Fibroblast of the conjunctiva (primary cell): ENCODE measurements at places on chromosomes 11 and 22.

GRCh38 chr22:43829904-43830851, 18.1 kb upstream of the EFCAB6 start:
- no peak for DNase-seq

DNA sequence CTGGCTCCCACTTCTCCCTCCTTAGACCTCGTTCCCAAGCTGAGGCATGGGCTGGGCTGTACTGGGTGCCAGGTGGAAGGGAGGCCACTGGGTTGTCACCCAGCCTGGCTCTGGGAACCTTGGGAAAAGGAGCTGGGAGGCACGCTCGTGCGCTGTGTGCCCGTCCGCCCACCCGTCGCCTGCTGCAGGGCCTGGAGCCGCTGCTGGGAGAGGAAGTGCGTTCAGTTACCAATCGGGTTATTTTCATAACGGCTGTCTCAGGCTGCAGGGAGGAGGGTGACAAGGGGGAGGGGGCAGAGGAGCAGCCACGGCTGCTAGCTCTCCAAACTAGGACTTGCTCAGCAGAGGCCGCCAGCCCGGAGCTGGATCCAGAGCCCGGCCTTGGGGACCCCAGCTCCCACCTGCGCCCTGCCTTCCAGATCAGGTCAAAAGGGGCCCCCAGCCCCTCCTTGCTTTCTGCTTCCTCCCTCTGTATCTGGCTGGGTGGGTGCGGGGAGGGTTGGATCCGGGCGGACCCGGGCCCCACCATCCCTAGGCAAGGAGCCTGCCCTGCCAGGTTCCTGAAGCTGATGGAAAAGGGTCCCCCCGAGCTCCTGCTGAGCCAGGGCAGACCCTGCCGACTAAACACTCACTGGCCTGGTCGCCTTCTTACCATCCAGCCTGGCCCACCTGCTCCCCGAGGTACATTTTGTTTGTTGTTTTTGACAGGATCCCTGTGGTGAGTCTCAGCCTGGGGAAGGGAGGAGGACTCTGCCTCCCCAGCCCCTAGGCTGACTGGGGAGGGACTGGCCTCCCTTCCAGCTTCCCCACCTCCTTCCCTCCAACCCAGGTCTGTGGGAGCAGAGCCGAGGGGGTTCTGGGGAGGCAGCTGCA, 14.3 kb downstream of the DGKZ start:
- no peak for DNase-seq

DNA sequence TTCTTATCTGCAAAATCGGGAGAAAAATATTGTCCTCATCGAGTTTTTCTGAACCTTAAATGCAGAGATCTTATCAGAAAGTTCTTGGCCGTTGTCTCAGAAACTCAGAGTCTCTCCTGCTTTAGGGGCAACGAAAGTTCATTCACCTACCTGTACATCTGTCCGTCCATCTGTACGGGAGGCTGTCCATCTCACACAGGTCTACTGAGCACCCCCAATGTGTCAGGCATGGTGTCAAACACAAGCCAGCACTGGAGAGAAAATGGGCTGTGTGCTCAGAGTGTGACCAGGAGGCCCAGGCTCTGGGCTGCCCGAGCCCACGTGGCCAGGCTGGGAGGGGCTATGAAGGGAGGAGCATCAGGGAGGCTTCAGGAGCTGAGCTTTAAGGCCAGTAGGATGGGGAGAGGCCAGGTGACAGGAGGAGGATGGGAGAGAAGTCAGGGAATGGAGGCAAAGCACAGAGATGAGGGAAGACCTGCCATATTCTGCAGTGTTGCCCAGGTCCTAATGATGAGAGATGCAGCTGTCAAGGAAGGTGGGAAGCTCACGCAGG, 62.4 kb upstream of the MYEOV start:
- no peak for DNase-seq

DNA sequence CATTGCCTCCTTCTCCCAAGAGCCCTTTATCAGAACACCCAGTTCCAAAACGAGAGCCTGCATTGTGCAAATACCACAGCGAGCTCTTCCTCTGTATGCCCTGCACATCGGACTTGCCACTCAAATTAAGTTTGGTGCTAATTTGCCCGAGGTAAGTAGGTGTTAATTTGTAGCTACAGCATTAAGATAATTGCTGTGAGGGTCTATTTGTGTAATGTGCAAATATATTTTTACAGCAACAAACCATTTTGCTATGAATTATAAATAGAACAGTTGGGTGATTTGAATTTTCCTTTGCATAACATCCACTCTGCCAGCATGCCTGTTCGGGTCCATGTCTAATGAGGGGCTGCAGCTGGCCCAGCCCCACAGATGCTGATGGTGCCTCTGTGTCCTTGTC, 8.1 kb downstream of the ARHGAP8 start:
- no peak for DNase-seq

GRCh38 chr11:72869831-72870230, 55.6 kb downstream of the ATG16L2 start:
- no peak for DNase-seq

DNA sequence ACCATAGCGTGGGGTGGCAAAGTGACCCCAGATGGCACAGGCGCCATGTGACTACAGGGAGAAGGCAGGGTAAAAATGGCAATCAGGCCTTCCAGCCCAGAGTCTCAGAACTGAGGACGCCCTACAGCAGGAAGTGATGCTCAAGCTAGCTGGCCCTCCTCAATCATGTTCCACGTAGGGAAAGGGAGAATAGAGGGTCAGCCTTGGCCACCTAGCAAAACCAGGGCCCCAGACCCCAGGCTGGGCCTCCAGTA, 978 bp upstream of the ANKRD13D start:
- no peak for DNase-seq

GRCh38 chr11:80371931-80372330, 931.1 kb upstream of the TENM4 start:
- no peak for DNase-seq

- DNase-seq, result no peak
These were observed 10.0 kb downstream of the TPCN2 start for GRCh38 chr11:69058511-69059270.

GRCh38 chr11:123173040-123173855, 21.8 kb downstream of the CLMP start:
- DNase-seq, result peak; percentile 84

- no peak for DNase-seq
These were observed 762 bp downstream of the ANKRD13D start for GRCh38 chr11:67289651-67290479.

GRCh38 chr11:123426789-123427188, 3.3 kb upstream of the GRAMD1B start:
- no peak for DNase-seq

- DNase-seq, result no peak
These were observed 67.1 kb downstream of the GRIK4 start for GRCh38 chr11:120578596-120579154.

DNA sequence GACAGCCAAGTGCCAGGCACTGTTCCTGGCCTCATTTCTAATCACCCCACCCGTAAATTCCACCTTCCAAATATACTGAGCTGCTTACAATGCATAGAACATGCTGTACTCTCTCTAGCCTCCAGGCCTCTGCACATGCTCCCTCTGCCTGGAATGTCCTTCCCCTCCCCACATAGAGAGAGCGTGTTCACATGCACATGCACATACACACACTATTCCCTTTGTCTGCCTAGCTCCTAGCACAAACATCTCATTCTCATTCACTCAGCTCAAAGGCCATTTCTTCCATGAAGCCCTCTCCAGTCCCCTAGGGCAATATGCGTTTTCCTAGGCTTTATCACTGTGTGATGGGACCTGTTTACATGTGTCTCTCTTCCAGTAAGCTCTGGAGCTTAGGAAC, 144.6 kb downstream of the WT1 start:
- no peak for DNase-seq

DNA sequence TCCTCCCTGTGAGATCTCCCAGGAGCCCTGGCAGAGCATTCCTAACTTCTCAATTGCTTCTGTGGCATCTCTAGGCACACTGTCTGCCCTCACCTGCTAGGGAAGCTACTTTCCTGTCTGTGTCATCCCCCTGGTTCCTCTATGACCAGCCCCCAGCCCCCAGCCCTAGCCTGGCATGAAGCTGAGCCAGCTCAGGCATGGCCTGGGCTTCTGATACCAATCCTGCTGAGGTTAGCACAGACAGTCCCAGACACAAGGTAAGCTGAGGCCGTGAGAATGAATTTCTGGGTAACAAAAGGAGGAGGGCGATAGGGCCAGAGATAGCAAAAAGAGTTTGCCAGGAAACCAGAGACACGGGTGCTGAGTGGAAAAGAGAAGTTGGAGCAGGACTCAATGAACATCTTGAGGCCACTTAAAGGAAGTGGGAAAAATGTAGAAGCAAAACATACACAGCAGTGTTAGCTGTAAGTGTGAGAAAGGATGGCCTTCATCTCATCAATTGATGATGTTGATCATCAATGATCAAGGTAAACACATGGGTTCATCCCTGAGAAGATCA, 87.6 kb upstream of the PICALM start:
- DNase-seq, result no peak

DNA sequence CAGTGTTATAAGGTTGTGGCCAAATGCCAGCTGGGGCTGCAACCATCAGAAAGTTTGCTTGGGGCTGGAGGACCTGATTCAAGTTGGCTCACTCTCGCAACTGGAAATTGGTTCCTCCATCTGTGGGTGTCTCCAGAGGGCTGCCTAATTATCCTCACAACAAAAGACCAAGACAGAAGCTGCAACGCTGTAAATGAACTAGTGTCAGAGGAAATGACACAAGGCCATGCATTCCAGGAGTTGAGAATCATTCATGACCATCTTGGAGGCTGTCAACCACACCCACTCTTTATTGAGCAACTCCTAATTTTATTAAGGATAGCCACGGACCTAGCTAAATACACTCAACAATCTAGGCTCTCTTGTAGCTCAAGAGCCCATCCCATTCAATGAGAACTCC, 1060.8 kb downstream of the OPCML start:
- no peak for DNase-seq

DNA sequence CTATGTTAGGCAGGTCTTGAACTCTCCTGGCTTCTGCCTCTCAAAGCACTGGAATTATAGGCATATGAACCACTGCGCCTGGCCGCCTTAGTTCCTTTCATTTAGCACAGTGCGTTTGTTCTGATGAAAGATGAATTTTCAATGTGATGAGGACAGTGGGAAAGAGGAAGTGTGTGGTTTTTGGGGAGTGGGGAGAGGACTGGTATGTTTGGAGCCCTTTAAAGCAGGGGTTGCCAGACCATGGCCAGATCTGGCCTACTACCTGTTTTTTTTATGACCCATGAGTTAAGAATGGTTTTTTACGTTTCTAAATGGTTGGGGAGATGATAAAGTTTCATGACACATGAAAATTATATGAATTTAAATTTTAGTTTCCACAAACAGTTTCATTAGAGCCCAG, 12.5 kb downstream of the ATXN10 start:
- DNase-seq, result no peak

GRCh38 chr11:104907521-104908185, 9.4 kb upstream of the CASP12 start:
- DNase-seq, result peak; percentile 30

- DNase-seq, result no peak
These were observed 179.8 kb downstream of the NAV2 start for GRCh38 chr11:19892387-19892786.

DNA sequence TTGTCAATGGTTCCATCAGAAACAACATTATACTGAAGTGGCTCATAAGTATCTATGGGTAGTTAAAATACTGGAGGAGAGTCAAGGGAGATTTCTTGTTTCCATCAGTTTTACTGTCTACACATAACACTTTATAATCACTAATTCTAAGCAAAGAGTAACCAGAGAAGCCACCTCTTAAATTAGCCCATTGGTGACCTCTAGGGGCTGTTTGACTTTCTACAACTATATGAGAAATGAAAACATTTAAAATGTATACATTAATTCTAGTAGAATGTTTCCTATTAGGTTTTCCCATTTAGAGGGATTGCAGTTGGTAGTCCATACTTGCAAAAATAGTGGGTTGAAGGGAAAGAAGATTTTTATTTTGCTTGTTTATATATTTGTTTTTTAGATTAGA, 504.3 kb downstream of the FAM181B start:
- DNase-seq, result peak; percentile 31

DNA sequence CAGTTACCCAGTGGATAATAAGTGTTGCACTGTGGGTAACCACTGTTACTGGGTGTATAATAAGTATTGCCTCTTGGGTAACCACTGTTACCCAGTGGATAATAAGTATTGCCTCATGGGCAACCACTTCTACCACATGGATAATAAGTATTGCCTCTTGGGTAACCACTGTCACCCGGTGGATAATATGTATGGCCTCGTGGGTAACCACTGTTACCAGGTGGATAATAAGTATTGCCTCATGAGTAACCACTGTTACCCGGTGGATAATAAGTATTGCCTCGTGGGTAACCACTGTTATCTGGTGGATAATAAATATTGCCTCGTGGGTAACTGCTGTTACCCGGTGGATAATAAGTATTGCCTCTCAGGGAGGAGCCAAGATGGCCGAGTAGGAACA, 29.7 kb upstream of the NXPE4 start:
- no peak for DNase-seq

DNA sequence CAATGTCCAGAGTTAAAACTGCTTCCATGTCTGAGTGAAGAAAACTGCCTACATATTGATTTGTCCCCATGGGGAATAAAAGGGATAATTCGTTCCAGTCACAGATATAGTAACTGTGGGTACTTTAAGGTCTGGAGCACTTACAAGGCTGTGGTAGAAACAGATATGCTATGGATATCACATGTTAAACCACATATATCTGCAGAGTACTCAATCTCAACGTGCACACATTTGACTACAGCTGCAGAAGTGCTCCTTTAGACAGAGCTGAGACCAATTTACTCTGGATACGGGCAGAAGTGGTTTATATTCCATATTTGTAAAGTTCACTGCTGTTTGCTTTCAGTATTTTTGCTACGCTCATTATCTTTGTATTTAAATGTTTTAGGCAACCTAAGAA, 9.7 kb upstream of the MS4A2 start:
- DNase-seq, result no peak

- DNase-seq, result no peak
These were observed at the start of gene SLC15A3 for GRCh38 chr11:60951904-60952741. Gene SLC15A3 (minus strand): TSS chr11:60952176. CDS start chr11:60951551, 625 bp downstream.

- DNase-seq, result peak; percentile 28
These were observed 29.1 kb downstream of the MAP6 start for GRCh38 chr11:75639762-75640181.

DNA sequence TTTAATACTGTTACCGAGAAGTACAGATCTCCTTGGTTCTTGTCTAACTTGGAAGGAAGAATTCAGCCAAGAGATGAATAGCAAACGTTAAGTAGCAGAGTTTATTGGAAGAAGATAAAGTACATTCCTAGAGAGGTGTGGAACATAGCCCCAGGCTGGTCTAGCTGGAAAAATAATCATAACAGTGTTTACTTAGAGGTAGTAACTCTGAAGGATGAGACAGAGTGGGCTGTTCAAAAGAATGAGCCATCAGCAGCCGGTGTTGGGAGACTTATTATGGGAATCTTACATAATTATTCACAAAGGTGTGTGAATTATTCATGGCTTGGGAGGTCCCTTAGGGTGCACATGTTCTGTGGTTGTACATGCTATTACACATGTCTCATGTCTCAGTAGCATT, 276.5 kb downstream of the LUZP2 start:
- no peak for DNase-seq

- no peak for DNase-seq
These were observed 283.3 kb downstream of the CASP12 start for GRCh38 chr11:104614961-104615360.

- DNase-seq, result no peak
These were observed 119.0 kb downstream of the JRKL start for GRCh38 chr11:96508861-96509260.

- DNase-seq, result no peak
These were observed 90.9 kb downstream of the PAX6 start for GRCh38 chr11:31720225-31720624.
